ENCODE measurements at places on chromosomes 5 and 9.
A peak's percentile ranks its signal among the peaks of the same experiment; 100 is the strongest.

DNA sequence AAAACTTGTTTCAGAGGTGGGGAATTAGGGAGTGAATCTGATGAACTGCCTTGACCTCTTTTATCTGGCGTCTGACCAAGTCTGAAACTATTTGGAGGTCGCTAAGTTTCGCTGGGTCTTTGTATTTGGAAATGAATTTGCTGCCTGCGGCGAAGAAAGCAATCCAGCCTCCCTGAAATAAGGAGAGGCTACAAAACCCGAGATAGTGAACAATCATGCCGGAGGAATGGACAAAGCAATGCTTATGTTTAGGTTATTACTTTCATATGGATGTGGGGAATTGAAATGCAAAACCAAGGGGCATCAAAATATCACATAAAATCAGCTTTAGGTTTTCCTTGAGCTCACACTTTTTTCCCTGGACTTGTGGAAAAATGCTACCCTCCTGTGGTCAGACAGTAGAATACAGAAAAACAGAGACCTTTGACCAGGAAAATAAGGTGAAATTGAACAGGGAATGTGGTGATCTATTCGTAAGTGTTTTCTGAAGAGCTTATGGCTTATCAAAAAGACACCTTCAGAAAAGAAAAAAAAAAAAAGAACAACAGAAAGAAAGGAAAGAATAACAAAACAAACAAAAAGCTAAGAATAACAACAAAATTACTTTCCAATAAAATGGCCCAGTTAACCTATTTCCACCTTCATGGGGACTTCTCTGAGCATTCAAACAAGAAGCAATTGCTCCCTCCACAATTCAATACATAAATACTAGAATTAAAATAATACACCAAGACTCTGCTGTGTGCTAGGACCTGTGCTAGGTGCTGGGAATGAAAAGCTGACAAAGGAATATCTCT is 68.6 kb upstream of the DPYSL3 start:
- DNase-seq = peak; percentile 22

GRCh38 chr5:105695941-105696340 is 1974.8 kb downstream of the EFNA5 start:
- DNase-seq = no peak

GRCh38 chr5:106656821-106657220 is 1013.9 kb downstream of the EFNA5 start:
- no peak for DNase-seq

- no peak for DNase-seq
These were observed 8.2 kb downstream of the SH3GL2 start for GRCh38 chr9:17587113-17587512.

- no peak for DNase-seq
These were observed 151.7 kb upstream of the ELL2 start for GRCh38 chr5:96113170-96113939.

DNA sequence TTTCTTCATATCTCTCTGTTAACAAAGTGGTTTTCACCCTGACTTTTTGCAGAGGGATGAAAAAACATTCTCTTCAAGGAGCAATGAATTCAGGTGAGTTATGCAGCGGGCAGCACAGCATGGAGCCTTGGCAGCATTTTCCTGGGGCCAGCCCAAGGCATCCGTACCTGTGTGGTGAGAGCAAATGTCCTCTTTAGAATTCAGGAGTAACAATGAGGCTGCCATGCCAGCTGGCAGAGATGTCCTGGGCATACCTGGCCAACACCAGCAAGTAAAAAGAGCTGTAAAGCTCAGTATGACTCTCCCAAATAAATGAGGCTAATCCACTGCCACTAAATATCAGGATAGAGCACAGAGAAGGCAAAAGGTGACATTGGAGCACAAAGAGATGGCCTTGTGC is 277.6 kb upstream of the TRPC7 start:
- no peak for DNase-seq

DNA sequence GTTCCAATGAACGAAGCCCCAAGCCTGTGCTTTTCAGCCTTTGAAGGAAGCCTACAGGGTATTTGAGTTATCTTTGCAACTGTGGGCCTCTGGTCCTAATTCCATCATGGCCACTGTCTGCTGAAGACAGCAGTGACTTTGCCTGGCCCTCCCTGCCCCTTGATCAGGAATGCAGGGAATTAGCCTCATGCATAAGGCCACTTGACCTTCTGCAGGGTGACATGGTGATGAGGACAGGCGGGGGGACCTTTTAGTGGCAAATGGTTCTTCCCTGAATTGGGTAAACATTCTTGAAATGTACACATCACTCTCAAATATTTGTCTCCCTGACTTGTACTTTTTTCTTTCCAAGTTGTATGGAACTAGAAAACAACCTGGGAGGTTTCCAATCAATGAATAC is 25.2 kb upstream of the XPA start:
- no peak for DNase-seq

- DNase-seq = peak; percentile 14
These were observed 231.7 kb upstream of the CDH12 start for GRCh38 chr5:23084815-23085214.

DNA sequence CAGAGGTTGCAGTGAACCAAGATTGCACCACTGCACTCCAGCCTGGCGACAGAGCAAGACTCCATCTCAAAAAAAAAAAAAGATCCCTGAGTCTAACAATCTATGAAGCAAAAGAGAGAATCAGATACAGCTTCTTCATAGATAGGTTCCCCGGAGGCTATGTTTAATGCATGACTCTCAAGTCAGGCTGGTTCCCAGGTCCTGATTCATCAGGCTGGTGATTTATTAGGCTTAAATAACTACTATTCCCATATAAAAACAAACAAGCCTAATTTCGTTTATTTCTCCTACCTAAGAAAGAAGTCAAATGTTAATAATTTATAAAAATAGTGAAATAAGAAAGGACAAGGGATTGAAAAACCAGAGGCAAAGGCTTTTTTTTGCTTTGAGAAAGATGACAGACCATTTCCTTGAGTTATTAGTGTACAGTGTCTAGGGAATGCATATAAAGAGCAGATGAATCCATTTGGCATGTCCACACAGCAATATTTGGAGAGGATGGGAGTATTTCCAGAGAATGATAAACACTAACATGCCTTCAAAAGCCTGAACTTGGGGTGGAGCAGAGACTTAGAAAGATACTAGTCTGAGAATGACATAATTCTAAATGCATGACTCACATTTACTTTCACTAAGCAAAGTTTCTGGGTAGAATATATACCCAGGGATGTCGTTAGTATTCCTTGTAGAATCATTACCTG is 115.3 kb downstream of the NREP start:
- no peak for DNase-seq

DNA sequence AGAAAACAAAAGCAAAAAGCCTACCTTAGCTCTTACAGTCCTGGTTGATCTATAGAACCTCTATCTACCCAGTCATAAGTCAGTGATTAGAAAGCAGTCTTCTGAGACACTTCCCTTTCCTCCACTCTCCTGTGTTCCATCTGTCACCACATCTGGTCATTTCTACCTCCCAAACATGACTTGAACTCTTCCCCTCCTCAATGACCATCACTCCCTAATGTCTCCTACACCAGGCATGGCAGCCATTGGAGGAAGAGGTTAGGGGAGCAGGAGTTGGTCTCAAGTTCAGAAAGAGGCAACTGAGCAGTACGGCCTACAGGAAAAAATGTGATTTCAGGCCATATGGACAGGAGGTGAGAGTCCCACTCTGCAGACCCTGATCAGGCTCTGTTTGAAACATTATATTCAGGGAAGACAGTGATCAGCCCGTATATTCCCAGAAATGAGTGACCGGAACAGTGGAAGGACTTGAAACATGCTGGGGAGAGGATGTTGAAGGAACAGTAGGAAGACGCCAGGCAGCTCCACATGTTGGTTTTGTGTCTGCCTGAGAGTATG is 12.0 kb downstream of the ABLIM3 start:
- no peak for DNase-seq

- DNase-seq = no peak
These were observed 194.2 kb downstream of the AGTPBP1 start for GRCh38 chr9:85547599-85547998.

- DNase-seq = no peak
These were observed 148.4 kb downstream of the ADAMTSL1 start for GRCh38 chr9:18622186-18622836.

DNA sequence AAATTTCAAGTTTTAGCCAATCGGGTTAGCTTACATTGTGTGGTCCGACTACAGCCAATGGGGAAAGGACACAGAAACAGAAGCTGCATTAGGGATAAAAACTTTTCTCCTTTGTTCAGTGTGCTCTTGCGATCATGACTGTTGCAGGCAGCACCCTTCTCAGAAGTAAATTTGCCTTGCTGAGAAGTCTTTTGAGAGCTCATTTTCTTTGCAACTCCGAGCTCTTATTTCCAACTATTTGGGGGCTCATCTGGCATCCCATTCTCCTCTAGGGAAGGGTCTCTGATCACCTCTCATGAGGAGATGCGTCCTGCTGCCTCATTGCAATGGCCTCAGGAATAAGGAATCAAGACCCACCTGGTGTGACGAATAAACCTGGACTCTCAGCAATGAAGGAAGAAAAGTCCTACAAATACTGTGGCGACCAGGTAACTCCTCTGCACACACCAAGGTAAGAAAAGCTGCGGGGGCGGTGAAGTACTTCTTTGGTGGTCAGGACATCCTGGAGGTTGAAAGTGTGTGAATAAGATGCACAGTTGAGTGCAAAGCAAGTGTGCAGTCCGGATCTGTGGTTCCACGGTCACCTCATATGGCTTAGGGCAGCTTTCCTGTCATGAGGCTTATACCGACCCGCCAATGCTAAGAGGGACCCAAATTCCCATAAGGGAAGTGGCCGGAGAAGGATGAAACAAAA is 20.4 kb downstream of the CNOT8 start:
- DNase-seq = no peak

GRCh38 chr9:20948703-20949102 is 82.7 kb downstream of the HACD4 start:
- DNase-seq = no peak

DNA sequence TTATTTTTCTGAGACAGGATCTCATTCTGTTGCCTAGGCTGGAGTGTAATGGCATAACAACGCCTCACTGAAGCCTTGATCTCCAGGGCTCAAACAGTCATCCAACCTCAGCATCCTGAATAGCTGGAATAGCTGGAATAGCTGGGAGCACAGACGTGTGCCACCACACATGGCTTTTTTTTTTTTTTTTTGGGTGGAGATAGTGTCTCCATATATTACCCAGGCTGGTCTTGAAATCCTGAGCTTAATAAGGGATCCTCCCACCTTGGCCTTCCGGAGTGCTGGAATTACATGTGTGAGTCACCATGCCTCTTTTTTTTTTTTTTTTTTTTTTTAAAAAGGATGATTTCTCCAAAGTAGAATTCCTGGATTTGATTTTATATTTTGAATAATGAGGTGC is 60.7 kb downstream of the NSD1 start:
- no peak for DNase-seq

- DNase-seq = no peak
These were observed 119.8 kb upstream of the PPP1R26 start for GRCh38 chr9:135359764-135360163.
